ENCODE measurements at places on chromosomes 5 and 9. TPM values are rescaled to one million over a fixed set of nuclear protein-coding genes. Genes with fewer than 3 reads are reported as not detected.

The IDNK gene
- total RNA-seq = 6.4 TPM

The RALGDS gene
- total RNA-seq = 65.7 TPM

The FGF1 gene
- total RNA-seq = 0.81 TPM

GRCh38 chr9:114791312-114791711 is 14.5 kb downstream of the TNFSF15 start:
- H3K4me3 ChIP-seq = no peak overlapping the region
- peaks cover 100% of the 10 kb centered on the region for H3K27me3 ChIP-seq
- DNase-seq = no peak
- no peaks in the 10 kb centered on the region for H3K36me3 ChIP-seq
- no peaks in the 10 kb centered on the region for H3K4me1 ChIP-seq

- no peak overlapping the region for H3K4me3 ChIP-seq
- H3K27me3 ChIP-seq = no peaks in the 10 kb centered on the region
- no peaks in the 10 kb centered on the region for H3K36me3 ChIP-seq
- H3K27ac ChIP-seq = no peak overlapping the region
- peaks cover 16% of the 10 kb centered on the region for H3K4me1 ChIP-seq
- no peak for DNase-seq
These were observed 5.7 kb upstream of the STING1 start for GRCh38 chr5:139488260-139488659.

DNA sequence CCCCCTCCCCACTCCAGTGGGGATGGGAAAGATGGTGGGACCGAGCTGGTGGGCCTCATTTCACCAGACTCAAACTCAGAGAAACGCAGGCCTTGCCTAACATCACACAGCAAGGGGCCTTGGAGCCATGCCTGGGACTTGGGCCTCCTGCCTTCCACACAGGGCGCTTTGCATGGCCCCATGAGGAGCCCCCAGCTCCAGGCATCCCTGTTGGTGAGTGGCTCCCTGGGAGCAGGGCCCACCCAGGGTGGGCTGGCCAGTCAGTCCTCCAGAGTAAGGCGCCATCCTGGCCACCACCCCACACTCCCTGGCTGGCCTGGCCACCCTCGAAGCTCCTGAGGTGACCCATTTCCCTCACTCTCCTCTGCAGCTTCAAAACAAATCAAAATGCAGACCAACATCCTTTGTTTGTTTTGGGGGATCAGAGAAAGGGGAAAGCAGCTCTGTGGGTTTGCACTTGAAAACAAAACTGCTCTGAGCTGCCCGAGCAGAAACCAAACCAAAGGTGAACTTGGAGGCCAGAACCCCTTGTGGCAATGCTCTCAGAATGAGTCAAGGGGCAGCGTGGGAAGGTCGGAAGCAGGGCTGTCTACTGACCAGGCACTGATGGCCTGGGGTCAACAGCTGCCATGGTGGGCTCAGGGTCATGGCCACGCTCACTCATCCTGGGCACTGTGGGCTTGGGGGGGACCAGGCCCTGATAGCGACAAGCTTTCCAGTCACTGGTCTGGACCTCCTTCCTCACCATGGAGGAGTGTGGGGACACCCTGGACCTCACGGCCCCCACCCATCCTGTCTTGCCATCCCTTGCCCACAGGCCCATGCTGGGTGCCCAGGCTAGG is 37.0 kb upstream of the VDAC1 start:
- no peaks in the 10 kb centered on the region for H3K36me3 ChIP-seq
- no peaks in the 10 kb centered on the region for H3K4me1 ChIP-seq
- no peak overlapping the region for H3K4me3 ChIP-seq
- H3K27me3 ChIP-seq = no peaks in the 10 kb centered on the region
- DNase-seq = no peak

DNA sequence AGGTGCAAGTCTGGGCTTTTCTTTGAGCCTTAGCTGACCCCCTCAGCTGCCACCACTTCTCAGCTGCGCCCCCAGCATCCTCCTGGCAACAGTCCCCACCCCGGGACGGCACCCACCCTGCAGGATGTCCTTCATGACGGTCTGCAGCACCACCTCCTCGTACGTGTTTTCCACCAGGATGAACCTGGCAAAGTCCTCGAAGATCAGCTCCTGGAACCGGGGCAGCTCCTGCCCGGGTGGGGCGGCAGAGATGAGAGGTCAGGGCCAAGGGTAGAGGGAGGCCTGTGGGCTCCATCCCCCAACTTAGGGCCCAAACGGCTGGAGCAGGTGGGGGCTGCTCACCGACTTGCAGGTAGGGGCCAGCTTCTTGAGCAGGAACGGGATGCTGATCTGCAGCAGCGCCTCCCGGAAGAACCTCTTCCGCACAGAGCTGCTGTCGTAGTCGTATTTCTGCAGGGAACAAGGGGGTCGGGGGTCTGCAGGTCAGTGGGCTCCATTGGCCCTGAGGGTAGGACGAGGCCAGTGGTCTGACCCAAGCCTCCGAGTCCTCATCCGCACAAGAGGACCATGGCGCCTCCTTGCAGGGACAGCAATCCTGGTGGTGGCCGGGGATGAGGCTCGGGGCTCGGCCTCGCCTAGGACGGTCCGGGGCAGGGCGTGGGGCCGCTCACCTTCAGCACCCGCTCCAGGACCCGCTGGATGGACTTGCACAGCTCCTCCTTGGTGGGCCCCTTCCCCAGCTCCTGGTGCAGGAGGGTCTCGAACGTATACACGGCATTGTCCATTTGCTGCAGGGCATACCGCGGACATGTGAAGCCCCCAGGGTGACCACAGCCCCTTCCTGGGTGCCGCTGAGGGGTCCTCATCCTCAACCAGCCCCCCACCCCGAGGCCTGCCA is 56.7 kb downstream of the LRSAM1 start:
- H3K27ac ChIP-seq = no peak overlapping the region
- H3K4me1 ChIP-seq = peaks cover 11% of the 10 kb centered on the region
- no peak for DNase-seq
- H3K36me3 ChIP-seq = peaks cover 5% of the 10 kb centered on the region

All from cardiac muscle cell (in vitro differentiated cells and primary cell).